DMS153 (cell line): ENCODE measurements at places on chromosomes 3 and 15.
A peak's percentile ranks its signal among the peaks of the same experiment; 100 is the strongest.

DNA sequence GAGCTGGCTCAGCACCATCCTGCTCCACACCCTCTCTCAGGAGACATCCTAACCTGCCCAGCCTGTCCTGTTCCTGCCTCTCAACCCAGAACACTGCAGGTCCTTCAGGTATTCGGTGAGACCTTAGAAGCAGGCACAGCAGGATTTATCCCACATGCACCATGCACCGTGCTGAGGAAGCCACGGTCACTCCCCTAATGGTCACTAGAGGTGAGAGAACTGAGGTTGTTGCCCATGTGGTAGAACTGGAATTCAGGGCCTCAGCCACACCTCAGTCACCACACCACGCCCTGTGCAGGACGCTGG is 36.9 kb downstream of the APBA2 start:
- no peak for DNase-seq

DNA sequence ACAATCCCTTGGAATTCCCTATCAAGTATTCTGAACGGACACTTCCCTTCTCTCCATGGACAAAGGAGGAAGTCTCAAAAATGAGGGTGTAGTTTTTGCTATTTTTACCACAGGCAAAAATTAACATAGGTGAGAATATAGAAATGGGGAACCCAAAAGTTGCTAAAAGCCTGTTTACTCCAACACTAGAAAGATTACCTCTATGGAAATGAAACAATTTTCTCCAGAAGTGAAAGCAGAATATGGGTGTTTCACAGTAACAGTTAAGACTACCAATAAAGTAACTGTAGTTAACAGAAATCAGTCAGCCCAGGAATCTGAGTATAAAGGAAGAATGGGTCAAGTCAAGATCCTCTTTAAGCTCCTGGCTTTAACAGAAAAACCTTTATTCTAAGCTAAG is 9.3 kb downstream of the TRA2B start:
- DNase-seq, result no peak

DNA sequence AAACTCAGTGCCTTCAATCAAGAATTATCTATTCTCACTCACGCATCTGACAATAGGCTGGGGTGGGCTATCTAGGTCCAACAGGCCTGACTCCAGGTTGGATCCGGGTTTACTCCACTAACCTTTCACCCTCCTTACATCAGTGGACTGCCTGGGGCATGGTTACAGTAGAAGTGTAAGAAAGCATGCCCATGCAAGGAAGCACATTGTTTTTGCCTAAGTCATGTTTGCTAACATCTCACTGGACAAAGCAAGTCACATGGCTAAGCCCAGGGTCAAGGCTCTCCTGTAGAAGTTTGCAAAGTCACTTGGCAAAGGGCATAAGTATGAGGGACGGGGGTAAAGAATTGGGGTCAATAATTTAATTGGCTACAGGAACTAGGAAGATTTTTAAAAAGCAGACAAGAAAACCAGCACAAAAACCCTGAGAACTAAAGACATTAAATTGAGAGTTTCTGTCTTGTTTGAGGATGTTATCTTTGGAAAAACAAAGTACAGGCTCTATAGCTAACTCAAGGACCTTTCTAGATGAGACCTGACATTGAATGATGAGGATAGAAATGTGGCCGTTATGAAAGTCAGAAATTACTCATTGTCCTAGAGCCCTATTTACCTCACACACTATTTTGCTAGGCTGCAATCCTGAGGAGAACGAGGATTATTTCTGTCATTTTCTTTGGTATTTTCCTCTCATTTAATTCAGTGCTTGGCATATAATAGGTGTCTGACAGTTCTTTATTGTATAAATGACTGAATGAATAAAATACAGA is 214.2 kb downstream of the IL20RB start:
- DNase-seq, result no peak

DNA sequence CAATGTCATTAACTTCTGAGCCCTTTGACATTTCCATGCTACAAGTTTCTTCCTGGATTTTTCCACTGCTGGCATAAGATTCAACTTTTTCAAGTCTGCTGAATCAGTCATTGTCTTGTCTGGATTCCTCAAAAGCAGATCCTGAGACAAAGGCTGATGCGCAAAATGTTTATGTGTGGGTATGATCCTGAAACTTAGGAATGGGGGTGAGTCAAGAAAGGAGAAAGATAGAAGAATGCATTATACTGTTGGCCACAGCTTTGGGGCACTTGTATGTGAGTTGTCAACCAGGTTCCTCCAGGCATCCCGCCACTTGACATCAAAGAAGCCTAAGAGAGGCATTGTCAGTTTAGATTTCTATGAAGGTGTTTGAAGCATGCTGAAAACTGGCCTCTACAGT is 50.4 kb downstream of the FOXB1 start:
- DNase-seq, result no peak

DNA sequence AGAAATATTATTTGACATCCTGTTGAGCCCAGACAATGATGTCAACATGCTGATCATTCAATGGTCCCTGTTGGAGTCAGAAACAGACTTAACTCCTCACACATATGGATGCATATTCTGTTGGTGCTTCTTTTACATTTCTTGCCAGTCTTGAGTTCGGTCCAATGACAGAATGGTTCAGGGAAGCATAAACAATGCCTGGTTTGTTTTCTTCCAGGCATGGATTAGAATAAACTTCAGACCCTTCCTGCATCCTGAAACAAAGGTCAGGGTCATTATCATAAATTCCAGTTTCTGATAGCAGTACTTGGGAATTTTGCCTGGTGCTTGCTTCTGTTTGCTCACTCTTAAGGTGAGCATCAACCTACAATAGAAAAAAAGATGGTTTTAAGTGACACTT is 33.3 kb downstream of the BTLA start:
- no peak for DNase-seq

DNA sequence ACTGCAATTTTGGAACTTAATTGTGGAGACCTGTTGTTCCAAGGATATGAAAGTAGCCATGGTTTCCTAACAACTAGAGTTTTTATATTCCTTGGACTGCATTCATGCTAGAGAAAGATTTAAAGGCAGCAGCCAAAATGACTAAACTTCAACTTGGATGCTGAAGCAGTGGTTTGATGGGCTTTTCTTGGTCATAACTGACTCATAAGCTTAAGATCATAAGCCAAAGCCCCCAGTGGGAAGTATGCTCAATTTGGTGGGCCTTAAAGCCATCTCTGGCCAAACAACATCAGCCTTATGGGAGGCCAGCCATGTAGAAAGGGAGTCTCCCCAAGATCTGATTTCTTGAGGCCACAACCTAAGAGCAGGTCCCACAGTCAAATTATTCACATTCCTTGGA is 80.2 kb downstream of the ZNF280D start:
- no peak for DNase-seq

GRCh38 chr3:142972092-142972753 is 8.7 kb upstream of the PAQR9 start:
- DNase-seq, result no peak

DNA sequence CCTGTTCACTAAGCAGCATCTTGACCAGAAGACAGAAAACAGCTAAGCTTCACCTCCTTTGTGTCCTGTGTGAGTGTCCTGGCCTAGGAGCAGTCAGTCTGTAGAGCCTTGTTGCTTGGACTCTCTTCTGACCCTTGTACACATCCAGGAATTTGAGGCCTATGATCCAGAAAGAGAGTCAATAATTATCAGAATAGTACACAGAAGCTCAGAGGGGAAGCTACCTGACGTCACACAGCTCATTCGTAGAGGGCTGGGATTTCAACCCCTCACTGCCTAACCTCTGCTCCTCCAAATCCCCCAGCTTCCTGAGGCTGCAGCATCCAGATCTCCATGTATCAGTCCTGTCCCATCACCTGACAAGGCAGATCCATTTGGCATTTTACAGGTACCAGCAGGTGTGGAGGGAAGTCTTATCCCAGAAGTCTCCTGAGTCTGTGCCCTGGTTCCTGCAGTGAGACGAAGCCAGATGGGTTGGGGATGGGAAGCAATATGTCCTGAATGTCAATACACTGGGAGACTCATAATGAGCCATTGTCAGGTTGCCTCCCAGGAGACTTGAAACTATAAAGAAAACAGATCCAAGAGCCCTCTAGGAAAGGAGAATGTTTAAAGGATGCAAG is 203.1 kb downstream of the MINAR1 start:
- DNase-seq, result no peak

DNA sequence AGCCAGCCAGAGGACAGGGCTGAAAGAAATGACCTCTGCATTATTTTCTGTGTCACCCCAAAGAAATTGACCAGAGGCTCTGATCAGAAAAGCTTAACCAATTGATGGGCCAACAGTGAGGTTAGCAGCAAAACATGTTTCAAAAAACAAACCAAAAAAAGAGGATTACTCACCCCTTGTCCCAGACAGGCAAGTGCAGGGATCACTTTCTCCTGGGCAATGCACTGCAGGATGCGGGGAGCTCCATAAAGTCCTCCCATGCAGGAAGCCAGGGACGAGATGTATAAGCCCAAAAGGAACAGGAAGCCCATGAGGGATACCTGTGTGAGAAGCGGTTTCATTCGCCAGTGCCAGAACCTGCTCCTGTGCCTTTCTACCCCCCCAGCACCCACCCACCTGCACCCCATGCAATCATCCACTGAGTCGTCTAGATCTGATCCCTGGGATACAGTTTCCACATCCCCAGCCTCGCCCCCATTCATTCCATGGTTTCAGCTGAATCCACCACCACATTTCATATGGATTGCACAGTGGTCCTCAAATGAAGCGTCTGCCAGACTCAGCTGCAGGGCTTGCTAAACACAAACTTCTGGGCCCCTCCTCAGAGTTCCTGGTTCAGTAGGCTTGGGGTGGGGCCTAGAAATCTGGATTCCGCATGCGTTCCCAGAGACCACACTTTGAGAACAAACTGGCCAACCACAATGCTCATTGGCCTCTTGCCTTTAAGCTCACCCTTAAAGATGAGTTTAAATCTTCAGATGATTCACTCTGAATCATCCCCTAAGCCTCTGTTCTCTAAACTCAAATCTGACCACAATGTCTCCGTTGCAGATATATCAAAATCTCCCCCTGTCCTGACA is 54.4 kb upstream of the HEG1 start:
- DNase-seq, result no peak

DNA sequence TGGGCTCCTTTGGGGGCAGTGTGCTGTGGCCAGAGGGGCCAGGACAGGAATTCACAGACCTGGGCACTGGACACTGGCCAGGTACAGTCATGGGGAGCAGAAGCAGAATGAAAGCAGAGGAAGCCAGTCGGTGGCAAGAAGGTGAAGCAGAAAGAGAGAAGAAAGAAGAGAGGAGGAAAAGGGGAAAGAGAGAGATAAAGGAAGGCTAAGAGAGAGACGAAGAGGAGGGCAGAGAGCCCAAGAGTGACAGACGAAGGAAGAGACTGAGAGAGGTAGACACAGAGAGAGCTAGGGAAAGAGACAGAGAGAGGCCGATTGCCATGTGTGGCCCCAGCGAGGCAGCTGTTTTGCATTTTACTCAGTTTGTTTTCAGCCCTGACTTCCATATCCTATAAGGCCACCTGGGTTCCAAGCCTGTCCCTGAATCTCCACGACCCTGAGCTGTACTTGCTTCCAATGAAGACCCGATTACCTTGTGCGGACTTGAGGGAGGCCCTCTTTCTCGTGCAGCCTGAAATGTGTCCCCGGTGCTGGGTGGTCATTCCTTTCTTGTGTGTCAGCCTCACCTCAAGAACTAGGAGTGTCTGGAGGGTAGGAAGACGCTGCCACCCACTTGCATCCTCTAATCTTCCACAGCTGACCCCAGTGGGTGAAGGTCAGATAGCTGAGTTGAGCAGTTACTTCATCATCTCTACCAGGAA is 73.9 kb downstream of the LSM3 start:
- no peak for DNase-seq

DNA sequence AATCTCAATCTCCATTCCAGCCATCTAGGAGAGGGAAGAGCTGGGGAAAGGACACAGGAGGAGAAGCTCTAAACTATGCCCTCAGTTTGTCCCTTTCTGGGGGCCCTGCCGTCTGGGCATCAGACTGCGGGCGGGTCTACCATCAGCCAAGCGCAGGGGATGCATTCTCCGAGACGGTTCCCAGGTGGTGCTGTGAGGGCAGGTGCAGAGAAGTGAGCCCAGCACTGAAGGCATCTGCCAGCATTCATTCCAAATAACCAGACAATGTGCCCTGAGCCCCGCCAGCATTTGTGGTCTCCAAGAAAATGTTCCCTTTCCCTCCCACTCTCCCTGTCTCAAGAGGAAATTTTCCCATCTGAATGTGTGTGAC is 265.7 kb downstream of the XXYLT1 start:
- no peak for DNase-seq

GRCh38 chr15:81740416-81740815 is 305.4 kb downstream of the MEX3B start:
- DNase-seq, result no peak

DNA sequence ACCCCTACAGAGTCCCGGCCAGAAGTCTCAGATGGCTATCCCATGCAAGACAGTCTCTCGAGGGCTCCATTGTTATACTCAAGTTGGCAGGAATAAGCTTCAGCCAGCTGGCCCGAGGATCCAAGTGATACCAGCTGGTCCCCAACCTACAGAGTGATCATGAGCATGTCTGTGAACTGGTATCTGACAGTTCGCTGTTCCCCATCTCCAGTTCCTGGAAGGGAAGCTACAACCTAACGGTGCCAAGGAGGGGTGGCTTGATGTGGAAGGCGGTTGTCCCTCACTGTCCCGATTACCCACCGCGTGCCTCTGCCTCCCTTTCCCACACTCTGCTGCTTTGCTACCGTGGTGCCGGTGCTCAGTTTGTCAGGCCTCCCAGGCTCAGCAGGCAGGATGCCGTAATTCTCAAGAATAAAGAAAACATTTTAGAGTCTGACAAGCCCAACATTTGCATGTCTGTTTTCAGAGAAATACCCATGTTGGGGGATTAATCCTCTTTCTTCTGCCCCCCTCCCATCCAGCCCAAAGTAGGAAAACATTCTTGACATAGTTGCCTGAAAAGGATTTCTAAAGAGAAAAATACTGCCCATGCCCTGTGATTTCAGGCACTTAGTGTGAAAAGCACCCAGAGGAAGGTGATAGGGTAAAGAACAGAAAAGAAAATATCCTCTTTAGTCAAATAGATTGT is 49.4 kb upstream of the HES1 start:
- no peak for DNase-seq

- no peak for DNase-seq
Measured at GRCh38 chr15:52076889-52077781, 35.4 kb downstream of the BCL2L10 start.

- no peak for DNase-seq
Measured at GRCh38 chr3:16329826-16330129, 64.8 kb downstream of the OXNAD1 start.

- DNase-seq, result peak; percentile 99
Measured at GRCh38 chr3:193711964-193712598, 119.1 kb downstream of the OPA1 start.
